Stimulated activated CD4-positive, alpha-beta T cell treated with anti-CD3 and anti-CD28 coated beads, Interleukin-15, amount 100 ng/mL, for 1 hour (primary cell): ENCODE measurements at places on chromosomes 4 and X.
A peak's percentile ranks its signal among the peaks of the same experiment; 100 is the strongest.

DNA sequence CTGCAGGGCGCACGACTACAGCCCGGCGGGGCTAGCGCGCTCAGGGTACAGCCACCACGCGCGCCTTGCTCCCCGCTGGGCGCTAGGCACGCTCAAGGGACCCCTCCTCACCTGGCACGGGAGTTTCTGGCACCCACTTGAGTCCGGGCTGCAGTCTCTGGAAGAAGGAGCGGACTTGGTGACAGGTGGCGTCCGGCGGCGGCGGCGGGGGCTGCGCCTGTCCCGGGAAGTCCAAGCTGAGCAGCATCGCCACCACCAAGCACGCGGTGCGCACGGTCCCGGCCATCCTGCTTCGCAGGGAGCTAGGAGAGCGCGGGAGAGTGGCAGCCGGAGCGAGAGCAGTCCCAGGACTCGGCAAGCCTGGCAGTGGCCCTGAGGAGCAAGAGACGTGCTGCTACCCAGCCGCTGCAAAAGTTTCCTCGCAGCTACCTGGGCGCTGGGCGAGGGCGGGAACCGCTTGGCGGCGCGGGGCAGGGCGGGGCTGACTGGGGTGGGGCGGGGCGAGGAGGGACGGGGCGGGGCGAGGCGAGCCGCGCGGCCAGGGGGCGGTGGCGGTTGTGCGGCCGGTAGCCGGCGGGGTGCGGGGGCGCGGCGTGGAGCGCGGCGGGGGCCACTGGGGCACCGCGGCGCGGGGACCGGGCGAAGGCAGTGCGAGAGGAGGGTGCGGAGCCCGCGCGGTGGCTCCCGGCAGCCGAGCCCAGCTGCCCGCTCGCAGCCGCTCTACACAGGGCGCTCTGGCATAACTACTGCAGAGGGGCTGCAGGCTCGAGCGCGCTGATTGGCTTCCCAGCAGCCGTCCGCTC is at the start of gene GPC3:
TSS of gene GPC3 (minus strand) at position 431 of the 803 bp plus-strand sequence.
- DNase-seq, result peak; percentile 12

DNA sequence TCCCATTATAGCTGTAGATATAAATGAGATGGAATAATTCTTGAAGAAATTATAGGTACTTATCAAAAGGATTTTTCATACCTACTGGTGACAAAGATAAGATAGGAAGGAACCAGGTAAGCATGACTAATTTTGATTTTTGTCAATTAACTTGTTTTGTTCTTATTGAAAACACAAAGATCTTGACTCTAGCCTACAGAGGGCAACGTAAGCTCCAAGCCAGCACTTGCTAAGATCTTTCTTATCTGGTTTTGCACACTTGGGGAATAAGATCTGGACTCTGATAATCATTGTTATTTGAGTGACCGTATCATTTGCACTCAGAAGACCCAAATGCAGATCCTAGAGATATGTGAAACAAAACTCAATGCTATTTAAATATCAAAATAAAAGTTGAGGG is 223.4 kb downstream of the VEGFC start:
- DNase-seq, result no peak

DNA sequence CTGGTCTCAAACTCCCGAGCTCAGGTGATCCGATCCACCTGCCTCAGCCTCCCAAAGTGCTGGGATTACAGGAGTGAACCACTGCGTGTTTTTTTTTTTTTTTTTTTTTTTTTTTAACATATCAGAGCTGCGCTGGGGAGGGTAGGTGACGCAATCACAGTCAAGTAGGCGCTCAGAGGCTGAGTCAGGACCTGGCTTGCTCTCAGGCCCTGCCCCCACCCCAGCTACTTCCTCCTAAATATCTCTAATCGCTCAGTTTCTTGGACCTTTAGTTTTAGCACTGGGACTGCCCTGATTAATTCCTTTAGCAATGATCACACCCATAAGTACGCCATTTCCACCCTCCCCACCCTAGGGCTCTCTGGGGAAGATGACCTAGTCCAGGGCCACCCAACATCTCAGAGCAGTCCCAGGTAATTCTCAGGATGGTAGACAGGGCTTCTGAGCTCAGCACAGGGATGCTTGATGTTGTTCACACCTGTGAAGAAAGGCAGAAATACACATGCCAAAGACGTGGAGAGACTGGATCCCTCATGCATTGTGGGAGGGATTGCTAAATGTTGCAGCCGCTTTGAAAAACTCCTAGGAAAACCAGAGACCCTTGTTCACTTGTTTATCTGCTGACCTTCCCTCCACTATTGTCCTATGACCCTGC is 50.2 kb downstream of the DDX3X start:
- peak; percentile 3 for DNase-seq

DNA sequence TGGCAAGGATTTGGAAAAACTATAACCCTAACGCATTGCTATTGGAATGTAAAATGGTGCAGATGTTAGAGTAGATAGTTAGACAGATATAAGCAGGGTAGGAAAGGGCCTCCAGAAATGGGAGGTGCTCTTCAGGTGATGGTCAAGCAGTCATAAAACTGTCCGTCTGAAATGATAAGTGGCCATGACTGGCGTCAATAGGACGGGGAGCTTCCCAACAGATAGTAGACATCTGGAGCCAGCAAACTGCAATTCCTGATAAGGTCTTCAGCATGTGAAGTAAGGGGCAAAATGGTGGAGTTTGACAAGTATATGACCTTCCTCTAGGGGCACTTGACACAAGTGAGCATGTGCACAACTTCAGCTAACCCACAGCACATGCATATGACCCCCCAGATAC is 250.4 kb downstream of the MAGEB5 start:
- DNase-seq, result no peak

GRCh38 chr4:187685247-187685646 is 310.3 kb upstream of the ZFP42 start:
- DNase-seq, result no peak

GRCh38 chr4:90621080-90621479 is 493.9 kb downstream of the CCSER1 start:
- DNase-seq, result no peak

DNA sequence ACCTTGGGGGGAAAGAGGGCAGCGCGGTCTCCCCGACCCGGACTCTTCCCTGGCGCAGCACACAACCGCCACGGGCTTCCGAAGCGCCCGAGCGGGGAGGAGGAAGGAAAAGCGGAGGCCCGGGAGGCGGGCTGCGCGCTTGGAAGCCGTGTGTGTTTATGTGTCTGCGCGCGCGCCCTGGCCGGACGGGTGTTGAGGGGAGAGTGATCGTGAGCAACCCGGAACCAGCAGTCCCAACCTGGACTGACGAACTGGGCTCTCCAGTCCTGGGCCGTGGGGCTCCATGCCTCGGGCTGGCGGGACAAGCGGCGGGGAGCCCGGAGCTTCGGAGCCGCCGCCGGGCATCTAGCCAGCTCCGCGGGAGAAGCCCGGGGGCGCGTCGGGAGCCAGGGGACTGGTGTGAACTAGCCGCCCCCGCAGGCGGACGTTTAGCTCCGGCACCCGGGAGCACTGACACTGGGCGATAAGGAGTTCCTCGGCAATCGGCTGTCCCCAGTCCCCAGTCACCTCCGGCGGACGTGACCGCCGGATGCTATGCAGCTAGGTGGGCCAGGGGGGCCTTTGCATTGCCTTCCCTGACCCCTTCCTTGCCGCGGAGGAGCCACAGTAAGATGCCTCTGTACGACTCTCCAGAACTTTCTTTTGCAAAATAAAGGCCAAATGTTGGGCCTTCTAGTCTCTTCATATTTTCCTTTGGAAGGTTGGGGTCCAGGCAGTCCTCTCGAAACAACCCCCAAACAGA is 74.8 kb upstream of the BCOR start:
- DNase-seq, result no peak

DNA sequence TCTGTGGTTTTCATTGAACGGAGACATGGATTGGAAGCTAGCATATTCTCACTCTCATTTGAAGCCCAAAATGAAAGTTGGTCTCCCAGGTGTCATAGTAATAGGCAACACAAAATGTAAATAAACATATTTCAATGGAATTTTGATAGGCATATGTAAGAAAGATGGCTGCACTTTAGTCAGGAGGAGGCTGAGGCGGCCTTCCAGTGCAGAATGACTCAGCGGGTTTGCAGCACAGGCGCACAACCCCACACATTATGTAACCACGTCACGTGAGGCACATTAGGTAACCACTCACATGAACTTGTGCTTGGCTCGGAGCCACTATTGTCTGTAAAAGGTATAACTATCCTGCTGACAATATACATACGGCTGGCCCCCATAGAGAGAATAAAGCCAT is 381.7 kb downstream of the GPAT3 start:
- no peak for DNase-seq

GRCh38 chr4:145545538-145546174 is 64.0 kb downstream of the SMAD1 start:
- DNase-seq, result no peak

GRCh38 chr4:40363945-40364344 is 28.8 kb downstream of the CHRNA9 start:
- no peak for DNase-seq

GRCh38 chr4:57039345-57039744 is 60.6 kb downstream of the POLR2B start:
- no peak for DNase-seq

GRCh38 chrX:30649859-30650258 is 3.4 kb upstream of the GK start:
- no peak for DNase-seq

DNA sequence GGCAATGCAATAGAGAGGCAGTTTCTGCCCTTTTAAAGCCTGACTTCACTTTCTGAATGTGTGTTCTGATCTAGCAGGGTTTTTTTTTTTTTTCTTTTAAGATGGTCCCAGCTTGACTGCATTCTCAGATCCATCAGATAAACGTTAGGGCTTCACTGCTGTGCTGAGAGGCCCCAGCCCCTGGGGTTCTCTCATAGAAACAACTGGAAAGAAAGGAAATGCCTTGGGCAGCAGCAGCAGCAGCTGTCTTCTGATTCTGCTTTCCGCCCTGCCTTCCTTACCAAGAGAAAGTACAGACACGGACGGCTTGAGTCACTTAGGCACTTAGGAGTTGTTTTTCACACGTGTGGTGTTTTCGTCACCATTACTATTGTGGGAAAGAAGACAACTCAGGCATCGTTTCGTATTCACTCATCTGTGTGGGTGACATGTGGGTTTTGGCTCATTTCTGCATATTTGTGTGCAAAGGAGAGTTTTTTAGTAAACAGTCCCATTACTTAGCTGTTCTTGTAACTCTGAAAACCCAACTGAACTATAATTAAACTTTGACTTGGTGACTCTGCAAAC is 172.0 kb downstream of the PTTG2 start:
- peak; percentile 27 for DNase-seq

DNA sequence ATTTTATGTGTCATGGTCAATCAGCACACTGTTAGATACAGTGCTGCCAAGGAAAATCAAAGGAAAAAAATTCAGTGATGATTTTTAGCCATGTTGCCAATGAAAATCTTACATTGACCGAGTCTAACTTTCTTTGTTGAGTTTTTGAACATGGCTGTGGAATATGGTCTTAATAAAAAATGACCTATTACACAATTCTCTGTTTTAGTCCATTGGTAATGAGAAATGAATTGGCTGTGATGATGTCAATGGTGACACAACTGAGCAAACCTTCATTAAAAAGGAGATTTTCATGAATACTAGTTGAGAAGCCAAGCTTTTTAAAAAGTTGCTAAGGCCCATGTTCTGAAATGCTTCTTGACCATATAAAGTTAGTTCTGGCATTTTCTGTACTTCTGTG is 225.9 kb upstream of the GYPA start:
- no peak for DNase-seq

DNA sequence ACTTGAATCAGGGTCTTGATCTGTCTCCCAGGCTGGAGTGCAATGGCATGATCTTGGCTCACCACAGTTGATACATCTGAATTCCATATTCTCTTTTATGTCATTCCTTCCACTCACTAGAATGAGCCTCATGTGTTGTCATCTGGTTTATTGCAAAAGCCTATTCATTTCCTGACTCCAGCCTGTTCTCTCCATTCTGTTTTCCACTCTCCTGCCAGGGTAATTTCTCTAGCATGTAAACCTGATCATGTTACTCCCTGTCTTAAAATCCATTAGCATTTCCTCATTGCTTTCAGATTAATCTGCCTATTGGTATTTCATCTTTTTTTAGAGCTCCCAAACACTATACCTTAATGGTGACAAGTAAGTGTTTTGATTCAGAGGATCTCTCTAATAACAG is 4.3 kb upstream of the DDX60L start:
- no peak for DNase-seq

DNA sequence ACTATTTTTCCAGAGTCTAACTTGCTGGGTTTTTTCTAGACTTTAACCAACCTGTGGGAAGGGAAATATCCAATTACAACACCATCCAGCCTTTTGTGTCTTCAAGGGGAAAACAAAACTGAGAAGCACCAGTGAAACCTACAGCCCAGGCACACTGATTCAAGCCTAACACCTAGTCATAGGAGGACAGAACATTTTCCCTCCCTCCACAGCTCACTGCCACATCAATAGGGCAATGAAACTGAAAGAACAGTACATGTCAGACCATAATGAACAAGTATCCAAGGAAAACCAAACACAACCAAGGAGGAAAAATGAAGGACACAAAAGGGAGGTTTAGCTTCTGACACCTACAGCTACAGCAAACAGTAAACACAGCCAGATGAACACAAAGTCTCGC is 17.6 kb downstream of the MAGEA8 start:
- DNase-seq, result no peak

DNA sequence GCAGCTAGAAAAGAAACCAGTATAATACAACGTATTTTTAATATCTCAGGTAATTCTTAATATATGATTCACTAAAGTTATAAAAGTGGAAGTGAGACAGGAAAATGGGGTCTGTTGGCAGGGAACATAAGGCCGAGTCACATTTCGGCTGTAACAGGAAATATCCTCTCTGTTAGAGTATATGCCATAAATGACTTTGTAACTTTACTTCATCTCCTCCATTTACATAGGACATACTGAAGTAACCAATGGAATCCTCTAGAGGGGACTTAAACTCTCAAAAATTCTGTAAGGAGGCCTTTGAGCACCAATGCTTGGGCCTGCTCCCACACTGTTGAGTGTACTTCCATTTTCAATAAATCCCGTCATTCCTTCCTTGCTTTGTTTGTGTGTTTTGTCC is 71.3 kb downstream of the ANKRD17 start:
- no peak for DNase-seq

DNA sequence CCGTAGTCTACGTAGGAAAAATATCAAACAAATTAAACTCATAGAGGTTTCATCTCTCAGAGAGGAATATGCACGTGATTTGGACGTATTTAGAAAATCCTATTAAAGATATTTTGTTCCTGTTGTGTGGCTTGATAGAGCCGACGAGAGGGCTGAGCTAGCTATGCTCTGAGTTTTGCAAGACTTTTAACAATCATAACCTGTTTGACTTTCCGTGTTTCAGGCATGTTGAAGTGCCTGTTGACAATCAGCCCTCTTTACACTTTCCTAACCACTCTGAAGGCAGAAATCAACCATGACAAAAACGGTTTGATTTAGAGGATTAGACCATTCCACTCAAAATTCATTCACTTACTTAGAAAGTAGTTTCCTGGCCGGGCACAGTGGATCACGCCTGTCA is 297.3 kb downstream of the ASMT start:
- no peak for DNase-seq

- DNase-seq, result no peak
Observed at GRCh38 chr4:86939729-86940575, 5.1 kb downstream of the AFF1 start.
